HTR-8/SVneo (cell line): ENCODE measurements at places on chromosomes 7 and 10.

DNA sequence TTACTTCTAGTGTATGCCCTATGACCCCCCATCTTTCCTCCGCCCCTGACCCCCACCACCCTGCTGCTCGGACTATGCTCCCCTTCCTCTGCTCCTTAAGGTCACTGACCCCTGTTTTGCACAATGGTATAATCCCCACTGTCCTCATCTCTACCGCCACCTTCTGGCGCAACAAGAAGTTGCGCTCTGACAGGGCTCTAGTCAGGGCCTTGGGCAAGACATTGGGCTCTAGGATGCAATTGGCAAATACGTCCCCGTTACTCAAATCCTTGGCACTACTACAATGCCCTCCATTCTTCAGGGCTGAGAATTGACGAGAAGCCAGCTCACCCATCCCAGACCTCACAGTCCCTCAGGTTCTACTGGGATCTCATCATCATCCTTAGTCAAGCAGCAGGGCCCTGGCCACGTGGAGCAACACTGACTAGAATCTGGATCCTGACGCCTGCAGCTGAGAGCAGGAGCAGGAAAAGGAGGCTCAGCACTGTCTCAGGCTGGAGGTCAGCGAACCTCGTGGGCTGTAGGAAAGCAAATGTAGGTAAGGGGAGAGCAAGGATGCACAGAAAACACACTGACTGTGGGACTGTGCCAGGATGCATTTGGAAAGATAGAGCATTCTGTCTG, 10.6 kb downstream of the LRIT2 start:
- DNase-seq: no peak

DNA sequence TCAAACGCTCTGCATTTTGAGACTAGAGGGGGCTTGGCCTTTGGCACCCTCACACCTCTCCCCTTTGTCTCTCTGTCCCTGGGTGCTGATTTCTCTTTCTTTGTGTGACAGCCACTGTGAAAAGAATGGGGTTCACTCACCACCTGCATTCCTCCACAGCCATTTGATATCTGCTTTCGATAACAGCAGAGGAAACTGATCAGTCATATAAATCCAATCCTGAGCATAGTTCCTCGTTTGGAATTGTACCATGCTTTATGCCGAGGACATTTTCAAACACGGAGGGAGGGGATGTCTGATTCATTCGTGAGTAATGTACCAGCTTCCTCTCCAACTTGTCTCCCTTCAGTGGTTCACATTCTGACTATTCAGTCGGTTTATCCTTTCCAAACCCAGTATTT, 15.8 kb downstream of the MET start:
- DNase-seq: peak; percentile 51

DNA sequence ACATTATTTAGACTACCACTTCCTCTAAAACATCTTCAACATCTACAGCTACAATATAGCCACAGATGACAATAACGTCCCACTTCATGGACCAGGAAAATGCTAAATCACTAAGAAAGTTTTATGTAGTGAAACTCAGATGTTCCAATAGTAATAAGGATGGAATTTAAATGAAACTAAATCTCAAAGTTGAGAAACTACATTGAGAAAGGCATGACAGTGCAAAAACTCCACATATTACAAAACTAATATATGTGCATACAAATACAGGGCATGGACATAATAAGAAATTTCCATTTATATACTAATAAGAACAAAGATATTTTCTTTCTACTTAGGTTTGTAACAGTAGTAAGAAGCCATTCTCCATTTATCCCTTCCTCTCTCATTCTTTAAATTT, 31.1 kb downstream of the POT1 start:
- no peak for DNase-seq

DNA sequence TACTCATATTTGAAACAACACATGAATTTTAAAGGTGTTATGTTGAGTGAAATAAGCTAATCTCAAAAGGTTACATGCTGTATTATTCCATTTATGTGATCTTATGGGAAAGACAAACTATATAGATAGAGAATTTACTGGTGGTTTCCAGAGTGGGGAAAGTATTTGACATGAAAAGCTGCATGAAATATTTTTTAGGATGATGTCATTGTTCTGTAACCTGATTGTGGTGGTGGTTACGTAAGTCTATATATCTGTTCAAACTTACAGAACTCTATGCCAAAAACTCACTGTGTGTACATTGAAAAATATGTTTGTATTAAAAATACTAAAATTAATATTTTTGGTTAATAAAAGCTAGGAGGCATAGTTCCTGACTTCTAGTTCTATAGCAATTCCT, 453.0 kb downstream of the SORCS3 start:
- no peak for DNase-seq

DNA sequence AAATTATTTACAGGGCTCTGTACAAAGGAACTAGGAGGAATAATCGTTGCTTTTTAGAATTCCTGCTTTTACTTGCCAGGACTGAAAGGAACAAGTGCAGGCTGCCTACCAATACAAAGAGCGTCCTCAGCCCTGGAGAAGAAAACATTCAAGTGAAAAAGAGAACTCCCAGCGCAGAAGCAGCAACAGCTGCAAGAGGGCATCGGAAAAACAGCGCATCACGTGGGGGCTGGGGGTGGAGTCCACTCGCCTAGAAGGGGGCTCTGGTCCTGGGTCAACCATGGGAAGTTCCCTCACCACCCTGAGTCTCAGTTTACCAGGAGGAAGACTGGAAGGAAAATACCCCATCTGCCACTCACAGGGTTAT, 385 bp upstream of the C10orf90 start:
- no peak for DNase-seq
